Effector memory CD4-positive, alpha-beta T cell (primary cell): ENCODE measurements at places on chromosomes 2 and 18.

- DNase-seq, result no peak
Measured at GRCh38 chr2:160039166-160039903, 23.1 kb downstream of the PLA2R1 start.

DNA sequence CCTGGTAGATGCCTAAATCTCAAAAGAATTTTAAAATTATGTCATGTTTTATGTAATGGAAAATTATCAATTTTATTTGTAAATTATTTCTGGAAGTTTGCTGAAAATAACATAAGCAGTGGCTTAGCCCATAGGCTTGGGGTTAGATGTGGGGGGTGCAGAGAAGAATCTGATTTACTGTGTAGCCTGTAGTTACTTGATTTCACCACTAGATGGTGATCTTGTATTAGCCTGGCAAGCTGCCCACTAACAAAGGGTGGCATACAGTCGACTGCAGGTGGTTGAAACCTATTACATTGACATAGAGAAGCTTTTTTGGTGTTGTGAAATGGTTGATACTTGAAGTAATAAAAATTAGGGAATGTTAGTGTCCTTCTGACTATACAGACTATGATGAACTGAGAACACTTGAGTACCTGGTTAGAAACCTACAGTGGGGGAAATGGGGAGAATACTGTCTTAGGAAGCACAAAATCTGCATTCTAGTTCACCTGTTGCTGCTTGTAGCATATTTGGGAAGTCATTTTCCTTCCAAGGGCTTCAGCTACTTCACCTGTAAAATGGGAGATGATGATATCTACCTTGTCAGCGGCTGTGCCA, 191.0 kb upstream of the LHCGR start:
- no peak for DNase-seq

- DNase-seq, result no peak
Measured at GRCh38 chr2:212021947-212022346, 516.7 kb downstream of the ERBB4 start.

GRCh38 chr2:165624470-165624800, 154.9 kb downstream of the CSRNP3 start:
- DNase-seq, result no peak

- DNase-seq, result no peak
Measured at GRCh38 chr2:239131521-239131920, 269.3 kb downstream of the HDAC4 start.

DNA sequence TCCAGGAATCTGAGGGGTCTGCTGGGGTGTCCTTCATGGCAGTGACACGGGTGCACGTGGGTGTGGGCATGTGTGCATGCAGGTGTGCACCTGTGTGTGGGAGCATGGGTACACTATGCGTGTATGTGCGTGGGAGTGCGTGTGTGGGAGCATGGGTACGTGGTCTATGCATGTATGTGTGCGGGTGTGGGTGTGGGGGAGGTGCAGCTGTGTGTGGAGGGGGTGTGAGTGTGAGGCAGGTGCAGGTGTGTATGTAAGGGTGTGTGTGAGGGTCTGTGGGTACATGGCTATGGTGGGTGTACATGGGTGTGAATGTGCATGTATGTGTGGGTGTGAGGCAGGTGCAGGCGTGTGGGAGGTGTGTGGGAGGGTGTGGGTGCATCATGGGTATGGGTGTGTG, 36.3 kb downstream of the EIPR1 start:
- no peak for DNase-seq

- no peak for DNase-seq
Measured at GRCh38 chr2:40559175-40559574, 107.3 kb upstream of the SLC8A1 start.

- DNase-seq, result no peak
Measured at GRCh38 chr2:67646714-67647333, 249.7 kb downstream of the ETAA1 start.

DNA sequence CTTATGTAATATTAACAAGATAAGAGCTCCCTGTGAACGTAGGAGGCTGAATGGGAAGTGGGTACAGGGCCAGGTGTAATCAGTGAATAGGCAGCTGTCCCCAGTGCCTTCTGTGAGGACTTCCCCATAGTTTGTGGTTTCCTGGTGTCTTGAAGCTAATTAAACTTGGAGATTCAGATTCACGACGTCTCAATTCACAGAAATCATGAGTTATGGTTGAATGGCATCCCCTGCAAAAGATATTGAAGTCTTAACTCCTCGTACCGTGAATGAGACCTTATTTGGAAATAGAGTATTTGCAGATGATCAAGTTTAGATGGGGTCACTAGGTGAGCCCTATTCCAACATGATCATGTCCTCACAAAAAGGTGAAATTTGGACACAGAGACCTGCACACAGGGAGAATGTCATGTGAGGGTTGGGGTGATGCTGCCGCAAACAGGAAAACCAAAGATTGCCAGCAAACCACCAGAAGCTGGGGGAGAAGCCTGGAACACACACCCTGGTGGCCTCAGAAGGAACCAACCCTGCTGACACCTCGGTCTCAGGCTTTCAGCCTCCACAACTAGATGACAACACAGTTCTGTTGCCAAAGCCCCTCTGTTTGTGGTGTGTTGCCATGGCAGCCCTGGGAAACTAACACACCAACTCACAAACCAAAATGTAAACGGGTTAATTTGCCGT, 13.2 kb downstream of the ARL4C start:
- peak; percentile 83 for DNase-seq

- DNase-seq, result no peak
Measured at GRCh38 chr2:116489944-116490343, 1324.5 kb upstream of the DDX18 start.

DNA sequence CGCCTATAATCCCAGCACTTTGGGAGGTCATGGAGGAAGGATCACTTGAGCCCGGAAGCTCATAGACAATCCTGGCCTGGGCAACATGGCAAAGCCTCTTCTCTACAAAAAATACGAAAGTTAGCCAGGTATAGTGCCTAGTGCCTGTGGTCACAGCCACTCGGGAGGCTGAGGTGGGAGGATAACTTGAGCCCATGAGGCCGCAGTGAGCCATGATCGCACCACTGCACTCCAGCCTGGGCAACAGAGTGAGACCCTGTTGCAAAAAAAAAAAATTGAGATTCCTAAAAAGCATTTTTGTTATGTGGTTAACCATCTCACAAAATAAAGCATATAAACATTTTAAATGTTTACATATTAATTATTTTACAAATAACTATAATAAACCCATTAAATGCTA, 13.9 kb downstream of the PCBP1 start:
- no peak for DNase-seq
